ENCODE measurements at places on chromosomes 13 and 19. TPM values are rescaled to one million over a fixed set of nuclear protein-coding genes. Genes with fewer than 3 reads are reported as not detected.

- no peak for DNase-seq
These were observed 10.8 kb upstream of the CCDC97 start for GRCh38 chr19:41299046-41299754.

- DNase-seq = peak; percentile 7
These were observed 27.5 kb downstream of the MICU2 start for GRCh38 chr13:21576426-21576825.

The MYH14 gene
- total RNA-seq = 0.13 TPM

DNA sequence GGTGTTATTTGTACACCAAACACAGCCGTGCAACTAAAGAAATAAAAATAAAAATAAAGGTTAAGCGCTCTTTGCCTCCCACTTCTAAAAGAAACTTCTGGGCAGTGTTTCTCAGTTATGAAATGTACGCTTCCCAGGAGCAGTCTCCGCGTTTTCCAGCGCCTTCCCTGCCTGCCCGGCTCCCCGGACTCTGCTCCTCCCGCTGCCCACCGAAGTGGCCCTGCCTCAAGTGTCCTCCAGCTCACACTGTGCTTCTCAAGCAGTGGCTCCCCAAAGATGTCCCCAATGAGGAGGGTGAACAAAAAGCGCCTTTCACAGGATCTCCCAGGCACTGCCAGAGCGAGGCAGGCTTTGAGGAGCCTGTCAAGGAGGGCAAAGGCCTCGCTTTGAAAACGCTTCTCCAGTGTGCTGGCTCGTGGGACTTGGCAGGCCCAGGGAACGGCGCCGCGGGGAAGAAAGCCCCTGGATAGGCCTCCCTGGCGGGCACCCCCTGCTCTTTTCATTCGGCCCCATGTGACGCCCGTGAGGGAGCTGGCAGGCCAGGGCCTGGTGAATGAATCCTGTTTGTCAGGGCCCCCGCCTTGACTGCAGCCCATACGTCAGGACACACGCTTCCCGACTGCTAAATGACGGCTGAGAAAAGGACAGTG is 187.1 kb downstream of the FOXO1 start:
- no peak for DNase-seq

GRCh38 chr13:22050951-22051563 is 380.2 kb downstream of the FGF9 start:
- DNase-seq = no peak

- no peak for DNase-seq
These were observed 1.4 kb downstream of the PSMD8 start for GRCh38 chr19:38375748-38376147.

The ALG5 gene
- 29.3 TPM for total RNA-seq

The ZNF93 gene
- 9.9 TPM for total RNA-seq

The MAMSTR gene
- total RNA-seq = 0.84 TPM

DNA sequence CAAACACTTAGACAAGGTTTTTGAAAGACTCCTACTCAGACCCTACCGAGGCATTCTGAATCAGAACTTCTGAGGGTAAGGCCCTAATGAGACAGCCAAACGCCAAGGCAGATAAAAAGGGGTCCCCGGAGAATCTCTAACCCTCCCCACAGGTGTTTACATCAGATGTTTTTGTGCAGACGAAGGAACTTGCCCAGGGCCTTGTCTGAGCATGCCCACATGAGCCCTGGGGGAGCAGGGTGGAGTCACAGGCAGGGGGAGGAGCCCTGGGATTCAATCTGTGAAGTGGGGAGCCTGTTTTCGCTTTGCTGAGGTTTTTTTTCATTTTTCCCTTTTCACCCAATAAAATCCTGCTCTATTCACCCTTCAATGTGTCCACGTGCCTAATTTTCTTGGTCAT is 61.6 kb upstream of the MED4 start:
- DNase-seq = no peak

The DKKL1 gene
- not detected for total RNA-seq
